ENCODE measurements at places on chromosomes 2 and 18.

- no peak for DNase-seq
Observed at GRCh38 chr2:20594957-20595356, 55.9 kb downstream of the HS1BP3 start.

DNA sequence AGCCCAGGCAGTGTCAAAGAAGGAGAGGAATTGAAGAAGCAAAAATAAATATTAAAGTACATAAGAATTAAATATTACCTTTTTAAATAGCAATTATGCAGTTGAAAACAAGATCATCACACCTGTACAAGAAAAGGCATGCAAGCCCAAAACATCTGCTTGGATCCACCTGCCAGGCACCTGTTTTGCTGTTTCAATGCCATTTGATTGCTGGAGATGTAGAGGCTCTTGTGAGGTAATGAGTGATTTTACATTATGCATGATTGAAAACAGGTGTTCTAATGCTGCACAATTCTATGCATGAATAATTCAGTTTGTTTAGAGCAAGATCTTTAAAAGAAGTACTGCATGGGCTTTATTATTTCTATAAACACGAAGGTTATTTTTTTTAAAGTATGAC is 700.6 kb upstream of the ZEB2 start:
- DNase-seq = no peak

- DNase-seq = peak; percentile 25
Observed at GRCh38 chr2:132549935-132550670, 119.9 kb downstream of the LYPD1 start.

DNA sequence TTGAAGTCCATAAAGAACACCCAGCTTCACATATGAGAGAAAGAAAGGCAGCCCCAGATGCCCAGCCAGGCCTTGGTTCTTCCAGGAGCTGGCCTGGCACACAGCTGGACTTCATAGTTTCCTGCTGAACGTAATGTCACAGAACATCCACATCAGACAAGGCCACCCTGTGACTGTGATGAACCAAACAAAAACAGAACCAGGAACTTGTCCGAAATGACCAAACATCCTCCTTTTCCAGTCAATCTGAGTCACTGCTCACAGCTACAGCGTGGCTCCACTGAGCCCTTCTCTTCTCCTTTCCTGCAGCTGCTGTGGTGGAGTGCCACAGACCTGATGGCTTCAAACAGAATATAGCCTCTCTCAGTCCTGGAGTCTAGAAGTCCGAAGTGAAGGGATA is 45.4 kb upstream of the PAPOLG start:
- DNase-seq = no peak
